ENCODE measurements at places on chromosomes 12 and 14. TPM values are rescaled to one million over a fixed set of nuclear protein-coding genes. Genes with fewer than 3 reads are reported as not detected.

DNA sequence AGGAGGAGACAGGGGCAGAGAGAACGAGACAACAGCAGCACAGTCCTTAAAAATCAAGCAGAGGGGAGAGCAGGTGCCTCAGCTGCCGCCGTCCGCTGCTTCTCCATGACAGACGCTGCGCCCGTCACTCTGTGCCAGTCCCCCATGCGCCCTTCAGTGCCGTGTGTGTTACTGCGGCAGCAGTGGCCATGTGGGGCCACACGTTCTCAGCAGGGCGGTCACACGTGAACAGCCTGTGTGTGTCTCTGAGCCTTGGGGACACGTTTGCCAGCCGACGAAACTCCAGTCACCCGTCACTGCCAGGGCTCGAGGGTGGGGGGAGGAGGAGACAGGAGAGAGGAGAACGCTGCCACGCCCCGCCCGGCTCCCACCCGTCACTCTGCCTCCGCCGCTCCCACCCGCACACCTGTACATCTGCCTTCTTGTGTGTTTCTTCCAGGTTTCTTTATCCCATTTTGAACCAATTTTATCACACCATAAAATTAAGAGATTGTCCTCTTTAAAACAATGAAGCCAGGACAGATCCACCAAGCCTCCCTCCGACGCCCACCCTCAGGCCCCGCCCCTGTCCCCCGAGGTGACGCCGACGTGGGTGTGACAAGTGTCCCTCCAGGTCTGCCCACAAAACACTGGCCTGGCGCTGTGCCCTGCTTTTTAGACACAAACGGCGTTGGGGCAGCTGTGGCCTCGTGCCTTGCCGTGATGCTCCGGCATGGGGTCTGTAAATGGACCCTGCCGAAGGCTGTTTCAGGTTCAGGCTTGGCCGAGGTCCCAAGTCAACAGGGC lies 58.2 kb downstream of the GALNT9 start:
- no peak for DNase-seq

The PRPH gene
- total RNA-seq, result 10.4 TPM

DNA sequence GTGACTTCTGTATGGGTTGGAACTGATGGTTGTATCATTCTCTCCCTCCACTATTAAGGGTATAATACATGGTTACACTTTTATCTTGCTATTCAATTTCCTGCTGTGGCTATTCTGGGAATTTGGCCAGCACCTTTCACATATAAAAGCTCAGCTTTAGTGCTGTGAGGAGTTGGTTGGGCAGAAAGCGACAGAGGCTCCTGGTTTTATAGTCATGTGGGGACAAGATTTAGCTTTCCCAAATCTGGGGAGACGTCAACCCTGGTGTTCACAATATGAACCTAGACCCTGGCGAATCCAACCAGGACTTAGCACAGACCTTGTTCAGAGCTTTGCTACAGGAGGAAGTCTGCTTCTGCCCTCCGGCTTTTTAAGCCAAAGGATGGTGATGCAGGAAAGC lies 36.5 kb downstream of the FOS start:
- DNase-seq, result no peak

DNA sequence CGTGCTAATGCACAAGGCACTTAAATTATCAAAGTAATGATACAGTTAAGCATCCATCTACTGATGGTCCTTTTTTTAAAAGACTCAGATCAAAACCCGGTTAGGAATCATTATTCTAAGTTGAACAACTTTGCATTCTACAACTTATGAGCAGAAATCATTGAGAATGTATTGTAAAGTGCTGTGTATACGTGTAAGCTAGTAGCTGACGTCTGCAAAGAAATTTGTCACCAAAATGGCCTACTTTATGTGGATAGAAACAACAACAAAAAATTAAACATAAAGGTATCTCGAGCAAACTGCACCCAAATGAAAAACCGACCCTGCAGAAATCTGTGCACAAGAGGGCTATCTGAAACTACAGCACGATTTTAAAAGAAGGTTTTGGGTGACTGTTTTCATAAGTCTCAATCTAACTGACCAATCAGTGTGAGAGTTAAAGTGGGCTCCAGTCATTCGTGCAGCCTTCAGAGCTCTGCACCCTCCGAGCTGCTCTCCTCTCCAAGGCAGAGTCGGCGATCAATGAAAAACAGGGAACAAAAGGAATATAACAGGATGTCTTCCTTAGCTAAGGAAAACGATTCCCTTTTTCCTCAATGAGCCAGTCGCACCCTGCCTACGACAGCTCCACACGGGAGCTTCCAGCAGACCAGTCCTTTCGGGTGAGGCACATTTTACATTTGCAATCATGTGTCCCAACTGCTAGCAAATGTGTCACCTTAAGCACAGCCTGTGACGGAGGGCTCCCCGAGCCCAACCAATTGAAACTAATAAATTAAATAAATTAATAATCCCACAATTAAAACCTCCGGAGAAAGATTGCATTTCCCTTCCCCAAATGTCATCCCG lies 200.7 kb upstream of the FOXN3 start:
- DNase-seq, result no peak

The DEPDC4 gene
- total RNA-seq, result not detected

- DNase-seq, result no peak
These were observed 132.5 kb upstream of the G2E3 start for GRCh38 chr14:30426463-30426862.

The DLK1 gene
- not detected for total RNA-seq
